ENCODE measurements at places on chromosomes 7 and 10.

DNA sequence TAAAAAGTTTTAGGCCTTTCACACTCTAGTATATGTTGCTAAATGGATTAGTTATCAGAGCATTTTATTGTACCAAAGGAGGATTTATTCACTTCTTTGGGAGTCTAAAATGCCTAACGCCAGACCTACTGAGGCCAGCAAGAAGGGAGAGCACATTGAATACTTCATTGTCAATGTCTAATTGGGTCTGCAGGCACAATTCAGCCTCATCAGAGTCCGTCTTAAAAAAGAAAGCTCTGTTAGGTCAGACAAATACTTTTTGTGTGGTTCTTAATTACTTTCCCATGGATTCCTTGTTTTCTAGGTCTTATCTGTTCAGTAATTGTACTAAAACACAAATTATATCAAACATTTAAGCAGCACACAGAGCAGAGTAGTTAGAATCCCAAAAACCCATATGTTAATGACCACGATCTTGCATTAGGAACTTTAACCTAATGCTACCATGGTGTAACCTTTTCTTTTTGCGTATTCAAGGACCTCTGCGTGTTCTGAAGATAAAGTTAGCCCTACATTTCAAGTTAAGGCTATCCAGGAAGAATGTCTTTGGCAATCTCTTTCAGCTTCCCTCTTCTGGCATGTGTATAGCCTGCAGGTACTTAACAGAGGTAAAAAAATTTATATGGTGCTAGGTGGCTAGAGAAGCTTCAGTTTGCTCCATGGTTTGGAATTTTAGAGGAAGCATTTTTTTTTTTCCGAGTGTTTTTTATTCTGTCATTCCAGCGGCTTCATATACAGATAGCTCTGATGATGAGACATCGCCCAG lies 45.7 kb upstream of the STRIP2 start:
- DNase-seq: no peak

DNA sequence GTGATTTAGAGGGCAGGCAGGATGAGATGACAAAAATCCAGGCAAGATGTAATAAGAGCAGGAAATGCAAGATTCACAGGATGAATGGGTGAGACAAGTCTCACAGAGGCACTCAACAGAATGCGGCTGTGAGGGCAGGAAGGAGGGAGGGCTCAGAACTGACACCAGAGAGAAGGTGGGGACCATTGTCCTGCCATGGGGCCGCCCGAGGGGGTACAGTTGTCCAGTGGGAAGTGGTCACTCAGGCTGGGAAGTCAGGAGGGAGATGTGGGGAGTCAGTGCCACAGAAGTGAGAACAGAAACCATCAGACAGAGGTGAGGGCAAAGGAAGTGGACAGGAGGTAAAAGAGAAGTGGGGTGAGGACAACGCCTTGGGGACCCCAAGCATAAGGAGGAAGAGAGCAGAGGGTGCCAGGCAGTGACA lies 8.9 kb downstream of the HIP1 start:
- DNase-seq: no peak

GRCh38 chr7:120740348-120740747 lies 117.6 kb downstream of the TSPAN12 start:
- DNase-seq: no peak

GRCh38 chr7:97126483-97127171 lies 9.1 kb downstream of the SDHAF3 start:
- DNase-seq: no peak

DNA sequence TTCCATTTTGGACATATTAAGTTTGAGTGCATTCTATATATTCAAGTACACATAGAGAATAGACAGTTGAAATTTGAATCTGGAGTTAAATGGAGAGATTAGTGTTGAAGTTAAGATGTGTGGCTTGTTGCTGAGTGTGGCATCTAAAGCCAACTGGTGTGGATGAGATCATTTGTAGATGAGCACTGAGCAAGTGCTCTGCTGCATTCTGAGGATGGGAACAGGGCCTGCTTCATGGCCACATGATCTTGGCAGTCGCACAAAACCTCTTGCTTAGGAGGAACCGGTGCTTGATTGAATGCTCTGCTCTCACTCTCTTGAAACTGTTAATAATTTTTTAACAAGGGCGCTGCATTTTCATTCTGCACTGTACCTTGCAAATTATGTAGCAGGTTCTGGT lies 62.0 kb downstream of the EPDR1 start:
- peak; percentile 16 for DNase-seq

DNA sequence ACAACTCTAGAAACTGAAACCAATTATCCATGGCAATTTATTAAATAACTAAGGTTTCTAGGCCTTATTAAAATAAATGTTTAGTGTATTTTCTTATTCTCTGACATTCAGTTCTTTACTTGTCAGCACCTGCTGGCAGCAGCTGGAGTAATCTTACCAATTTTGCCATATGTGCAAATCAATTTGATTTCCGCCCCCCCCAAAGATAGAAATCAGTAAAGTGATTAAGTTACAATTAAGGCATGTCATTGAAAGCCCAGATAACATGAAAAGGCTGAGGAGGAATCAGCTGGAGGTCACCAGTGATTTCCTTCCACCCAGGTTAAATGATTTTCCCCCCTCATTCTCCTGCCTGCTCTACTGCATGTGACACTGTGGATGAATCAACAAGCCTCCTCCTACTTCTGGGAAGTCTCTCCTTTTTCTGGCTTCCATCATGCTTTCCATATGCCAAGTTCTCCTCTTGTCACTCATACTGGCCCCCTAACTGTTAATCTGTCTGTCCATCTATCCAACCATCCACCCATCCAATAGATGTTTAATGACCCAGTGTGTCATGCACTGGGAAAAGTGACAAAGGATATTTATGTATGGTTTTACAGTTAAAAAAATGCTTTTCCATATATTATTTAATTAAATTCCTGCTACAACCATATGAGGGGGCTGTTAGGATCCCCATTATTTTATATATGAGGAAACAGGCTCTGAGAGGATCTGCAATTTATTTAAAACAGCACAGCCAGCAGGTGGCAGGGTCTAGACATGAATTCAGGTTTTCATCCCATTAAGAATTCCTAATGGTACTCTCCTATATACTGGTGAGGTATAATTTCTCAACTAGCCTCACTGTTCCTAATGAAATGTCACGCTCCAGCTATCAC lies 116.5 kb downstream of the ATXN7L1 start:
- peak; percentile 58 for DNase-seq

DNA sequence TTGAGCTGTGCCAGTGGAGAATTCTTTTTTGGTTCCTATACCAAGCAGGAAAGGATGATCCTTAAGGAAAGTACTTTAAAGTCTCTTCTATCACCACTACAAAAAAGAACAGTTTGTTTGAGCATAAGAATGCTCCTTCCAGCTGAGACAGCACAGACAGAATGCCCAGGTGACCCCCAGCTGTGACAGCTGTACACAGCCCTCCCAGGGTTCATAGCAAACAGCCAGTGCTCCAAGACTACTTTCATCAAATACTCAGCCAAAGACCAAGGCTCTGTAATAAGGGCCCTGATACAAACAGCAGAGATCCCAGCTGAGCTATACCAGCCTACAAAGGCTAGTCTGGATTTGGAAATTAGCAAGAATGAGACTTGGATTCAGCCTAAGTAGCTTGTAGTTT lies 65.7 kb downstream of the NXPH1 start:
- no peak for DNase-seq

DNA sequence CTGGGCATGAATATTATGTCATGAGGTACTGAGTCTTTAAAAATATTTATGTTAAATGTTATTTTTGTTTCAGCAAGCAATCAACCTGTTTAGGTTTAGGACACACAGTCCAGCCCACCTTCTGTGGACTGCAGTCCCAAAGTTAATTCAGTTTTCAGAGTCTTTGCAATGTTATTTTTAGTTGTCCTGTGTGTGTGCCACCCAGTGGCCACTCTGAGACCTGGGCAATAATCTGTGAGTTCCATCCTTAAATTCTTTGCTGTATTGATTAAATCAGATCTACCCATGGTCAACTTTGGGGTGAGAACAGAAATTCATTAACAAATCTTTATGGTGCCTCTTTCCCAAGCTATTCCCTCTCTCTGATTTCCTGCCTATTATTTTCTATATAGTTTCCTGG lies 415.1 kb downstream of the CCSER2 start:
- DNase-seq: no peak

- no peak for DNase-seq
Measured at GRCh38 chr10:102624751-102625645, 19.3 kb upstream of the TRIM8 start.

GRCh38 chr7:158488181-158488971 lies 99.2 kb downstream of the PTPRN2 start:
- no peak for DNase-seq

- DNase-seq: no peak
Measured at GRCh38 chr7:106220307-106220706, 64.5 kb downstream of the NAMPT start.

DNA sequence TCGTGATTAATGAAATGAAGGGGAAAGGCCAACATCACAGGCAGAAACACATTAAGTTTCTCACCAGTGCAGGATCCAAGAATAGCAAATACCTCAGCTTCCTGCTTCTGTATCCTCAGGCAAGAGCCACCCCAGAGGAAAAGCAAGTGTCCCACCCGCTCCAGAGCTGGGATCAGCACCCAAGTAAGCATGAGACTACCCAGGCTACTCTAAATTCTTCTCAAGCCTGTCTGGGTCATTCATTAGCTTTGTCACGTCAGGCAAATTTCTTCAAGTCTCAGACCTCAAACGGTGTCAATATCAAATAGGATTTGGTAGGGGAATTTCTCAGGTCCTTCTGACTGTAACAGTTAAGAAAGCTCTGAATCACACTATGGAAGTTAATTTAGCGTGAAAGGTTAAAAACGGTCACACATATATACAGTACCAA lies 59.0 kb downstream of the GNA12 start:
- DNase-seq: no peak

GRCh38 chr10:104515678-104516199 lies 125.4 kb upstream of the SORCS3 start:
- peak; percentile 7 for DNase-seq

- no peak for DNase-seq
Measured at GRCh38 chr7:14747701-14748100, 154.8 kb downstream of the DGKB start.

DNA sequence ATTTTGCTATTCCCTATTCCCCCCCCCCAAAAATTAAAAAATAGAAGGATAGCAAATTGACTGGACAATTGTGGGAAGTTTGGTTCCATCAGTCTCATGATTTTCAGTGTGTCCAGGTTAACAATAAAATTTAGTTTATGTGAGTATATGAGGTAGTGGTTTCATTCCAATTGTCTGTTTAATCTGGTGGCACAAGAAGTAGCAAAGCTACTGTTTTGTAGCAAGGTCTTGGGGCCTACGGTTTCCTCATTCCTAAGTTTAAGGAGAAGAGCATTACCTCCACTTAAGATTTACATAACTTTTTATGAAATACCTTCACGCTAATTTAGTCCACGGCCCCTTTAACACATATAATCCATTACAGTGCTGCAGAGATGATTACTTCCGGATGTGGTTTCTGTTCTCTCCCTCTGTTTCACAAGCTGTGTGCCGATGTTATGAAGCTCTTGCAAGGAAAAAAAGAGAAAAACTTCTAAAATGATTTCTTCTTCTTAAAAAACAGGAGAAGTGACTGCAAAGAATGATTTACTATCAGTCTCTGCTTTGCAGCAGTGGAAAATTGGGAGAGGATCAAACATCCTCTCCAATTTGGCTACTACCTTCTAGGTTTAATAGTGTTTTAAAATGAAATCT lies 32.7 kb upstream of the NPVF start:
- peak; percentile 51 for DNase-seq

DNA sequence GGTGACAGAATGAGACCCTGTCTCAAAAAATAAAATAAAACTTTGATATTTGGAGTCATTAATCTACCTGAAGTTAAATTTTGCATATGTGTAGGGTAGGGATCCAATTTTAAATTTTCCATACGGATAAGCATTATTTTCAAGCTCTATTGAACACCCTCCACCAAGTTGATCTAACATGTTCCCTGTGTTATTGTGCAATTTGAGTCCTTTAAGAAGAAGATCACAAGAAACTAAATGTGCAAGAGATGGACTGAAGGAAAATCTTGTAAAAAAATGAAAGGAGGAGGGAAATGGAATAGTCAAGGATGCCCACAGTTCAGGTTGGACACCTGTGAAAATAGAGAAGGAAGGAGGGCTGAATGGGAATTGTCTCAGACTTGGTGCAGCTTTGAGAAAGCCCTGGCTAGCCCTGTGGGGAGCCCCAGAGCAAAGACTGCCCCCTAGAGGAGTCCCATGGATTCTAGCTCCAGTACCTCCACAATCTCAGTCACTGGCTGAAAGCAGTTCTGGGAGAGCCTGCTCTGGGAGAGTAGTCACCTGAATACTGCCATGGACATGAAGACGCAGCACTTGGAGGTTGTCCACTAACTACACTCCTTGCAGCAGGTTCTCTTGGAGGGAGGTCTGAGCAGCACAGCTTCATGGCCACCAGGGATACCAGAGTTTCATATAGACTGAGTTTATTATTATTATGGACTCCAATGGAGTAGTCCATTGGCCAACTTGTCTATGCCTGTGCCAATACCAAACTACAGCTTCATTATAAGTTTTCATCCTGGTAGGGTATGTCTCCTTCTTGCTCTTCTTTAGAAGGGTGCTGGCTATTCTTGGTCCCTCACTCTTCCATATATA lies 5.7 kb upstream of the TIAL1 start:
- DNase-seq: peak; percentile 47

GRCh38 chr10:79226391-79227245 lies 120.7 kb upstream of the PPIF start:
- no peak for DNase-seq

DNA sequence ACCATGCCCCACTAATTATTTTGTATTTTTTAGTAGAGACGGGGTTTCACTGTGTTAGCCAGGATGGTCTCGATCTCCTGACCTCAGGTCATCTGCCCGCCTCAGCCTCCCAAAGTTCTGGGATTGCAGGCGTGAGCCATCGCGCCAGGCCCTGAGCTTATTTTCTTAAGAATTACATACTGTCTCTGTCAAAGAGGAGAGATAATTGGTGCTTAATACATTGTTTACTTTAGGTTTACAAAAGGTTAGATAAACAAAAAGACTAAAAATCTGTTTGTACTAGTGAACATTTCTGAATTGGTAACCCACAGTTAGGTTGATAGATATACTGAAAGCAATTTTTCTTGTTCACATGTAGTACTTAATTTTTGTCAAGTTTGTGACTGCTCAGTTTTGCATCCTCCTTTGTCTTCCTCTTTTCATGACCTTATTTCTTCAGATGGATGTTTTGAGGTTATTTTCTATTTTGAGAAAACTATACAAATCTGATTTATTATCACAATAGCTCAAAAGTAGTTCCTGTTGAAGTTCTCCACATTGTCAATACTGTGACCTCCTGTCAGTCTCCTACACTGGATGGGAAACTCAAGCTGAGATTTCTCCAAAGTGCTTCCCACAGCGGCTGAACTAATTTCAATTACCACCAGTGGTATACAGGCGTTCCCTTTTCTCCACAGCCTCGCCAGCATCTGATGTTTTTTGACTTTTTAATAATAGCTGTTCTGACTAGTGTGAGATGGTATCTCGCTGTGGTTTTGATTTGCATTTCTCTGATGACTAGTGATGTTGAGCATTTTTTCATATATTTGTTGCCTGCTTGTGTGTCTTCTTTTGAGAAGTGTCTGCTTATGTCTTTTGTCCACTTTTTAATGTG lies 22.5 kb downstream of the HHEX start:
- DNase-seq: peak; percentile 31
